ENCODE measurements at places on chromosomes 2 and 18. TPM values are rescaled to one million over a fixed set of nuclear protein-coding genes. Genes with fewer than 3 reads are reported as not detected.

DNA sequence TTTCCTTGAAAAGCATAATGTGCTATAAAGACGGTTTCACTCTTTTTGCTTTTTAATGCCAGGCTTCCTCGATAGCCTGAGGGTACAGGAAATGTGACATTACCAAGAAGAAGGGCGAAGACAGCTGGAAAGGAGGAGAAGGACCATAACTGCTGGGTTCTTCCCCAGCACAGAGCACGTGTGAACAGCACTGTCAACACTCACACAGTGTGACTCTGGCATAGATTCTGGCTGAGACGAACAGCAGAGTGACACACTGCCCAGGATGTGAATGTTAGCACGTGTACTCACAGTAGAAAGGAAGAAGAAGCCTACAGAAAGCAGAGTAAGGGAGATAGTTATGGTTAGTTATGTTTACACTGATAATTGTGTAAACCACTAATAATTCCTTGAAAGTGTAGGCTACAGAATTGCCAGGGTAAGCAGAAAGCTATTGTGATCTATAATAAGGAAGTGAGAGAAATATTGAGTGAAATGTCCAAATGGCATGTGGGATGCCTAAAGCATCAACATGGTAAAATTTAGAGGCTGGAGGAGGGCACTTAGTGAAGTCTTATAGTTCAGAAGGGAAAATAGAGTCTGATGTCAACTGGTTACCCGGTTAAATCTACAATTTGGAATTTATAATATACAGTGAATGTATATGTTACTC lies 198.2 kb downstream of the DLGAP1 start:
- no peak for DNase-seq

DNA sequence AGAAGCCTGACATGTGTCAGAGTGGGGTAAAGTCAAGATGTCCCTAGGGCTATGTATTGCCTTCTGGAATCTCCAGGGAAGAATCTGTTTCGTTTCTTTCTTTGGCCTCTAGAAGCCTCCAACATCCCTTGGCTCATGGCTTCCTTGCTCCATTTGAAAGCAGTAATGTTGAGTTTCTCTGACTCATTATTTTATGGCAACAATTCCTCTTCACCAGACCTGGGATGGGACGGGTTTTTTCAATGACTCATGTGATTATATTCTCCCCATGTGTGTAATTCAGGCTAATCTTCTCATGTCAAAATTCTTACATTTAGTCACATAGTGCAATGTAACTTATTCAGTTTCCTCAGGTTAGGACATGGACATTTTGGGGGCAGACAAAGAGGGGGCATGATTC lies 1038.6 kb downstream of the CBLN2 start:
- DNase-seq, result no peak

GRCh38 chr2:202387608-202388342 lies 11.6 kb downstream of the BMPR2 start:
- DNase-seq, result no peak

DNA sequence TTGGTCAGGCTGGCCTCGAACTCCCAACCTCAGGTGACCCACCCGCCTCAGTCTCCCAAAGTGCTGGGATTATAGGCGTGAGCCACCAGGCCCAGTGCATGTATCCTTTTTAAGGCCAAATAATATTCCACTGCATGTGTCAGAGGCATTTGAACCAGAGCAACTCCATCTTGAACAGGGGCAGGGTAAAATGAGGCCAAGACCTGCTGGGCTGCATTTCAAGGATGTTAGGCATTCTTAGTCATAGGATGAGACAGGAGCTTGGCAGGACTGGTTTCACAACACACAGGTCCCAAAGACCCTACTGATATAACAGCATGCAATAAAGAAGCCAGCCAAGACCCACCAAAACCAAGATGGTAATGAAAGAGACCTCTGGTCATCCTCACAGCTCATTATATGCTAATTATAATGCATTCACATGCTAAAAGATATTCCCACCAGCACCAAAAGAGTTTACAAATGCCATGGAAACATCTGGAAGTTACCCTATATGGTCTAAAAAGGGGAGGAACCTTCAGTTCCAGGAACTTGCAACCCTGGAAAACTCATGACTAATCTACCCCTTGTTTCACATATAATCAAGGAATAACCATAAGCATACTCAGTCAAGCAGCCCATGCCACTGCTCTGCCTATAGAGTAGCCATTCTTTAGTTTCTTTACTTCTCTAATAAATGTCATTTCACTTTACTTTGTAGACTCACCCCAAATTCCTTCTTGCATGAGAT lies 204.6 kb downstream of the RAB3GAP1 start:
- no peak for DNase-seq

DNA sequence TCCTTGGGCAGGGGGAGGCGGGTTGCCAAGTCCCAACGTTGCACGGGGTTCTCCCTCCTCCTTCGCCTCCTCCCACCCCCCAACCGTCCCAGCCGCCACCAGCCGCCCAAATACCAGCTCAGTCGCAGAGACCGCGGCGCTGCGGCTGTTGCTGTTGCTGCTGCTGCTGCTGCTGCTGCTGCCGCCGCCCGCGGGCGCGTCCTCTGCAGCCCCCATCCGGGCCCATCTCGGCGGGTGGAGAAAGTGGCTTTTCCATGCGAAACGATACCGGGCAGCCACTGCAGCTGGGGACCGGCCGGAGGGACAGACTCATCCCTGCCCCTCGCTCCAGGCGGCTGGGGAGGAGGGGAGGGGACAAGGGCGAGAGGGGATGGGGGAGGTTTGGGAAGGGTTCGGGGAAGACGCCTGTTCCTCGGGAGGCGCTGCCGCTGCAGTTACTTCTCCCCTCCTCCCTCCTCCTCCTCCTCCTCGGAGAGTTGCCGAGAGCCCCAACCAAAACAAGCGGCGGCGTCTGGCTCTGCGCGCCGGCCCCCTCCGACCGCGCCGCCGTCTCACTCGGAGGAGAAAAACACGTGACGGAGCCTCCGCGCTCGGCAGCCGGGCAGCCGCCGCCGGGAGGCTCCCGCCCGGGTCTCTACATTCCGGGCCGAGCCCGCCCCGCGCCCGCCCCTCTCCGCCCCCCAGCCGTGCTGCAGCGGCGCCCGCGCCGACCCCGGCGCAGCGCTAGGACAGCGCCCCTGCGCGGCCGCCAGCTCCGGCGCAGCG lies at the start of gene IRS1:
Gene IRS1 (minus strand): TSS at position 610 of the 765 bp plus-strand sequence. CDS start 1,082 bp downstream, outside the sequence.
- peak; percentile 82 for DNase-seq

- DNase-seq, result no peak
Observed at GRCh38 chr2:154623819-154624218, 74.7 kb upstream of the KCNJ3 start.

GRCh38 chr18:79487183-79487800 lies 91.6 kb downstream of the NFATC1 start:
- peak; percentile 69 for DNase-seq

GRCh38 chr2:85010404-85010803 lies 39.4 kb downstream of the KCMF1 start:
- no peak for DNase-seq

GRCh38 chr2:26691881-26692278 lies 642 bp upstream of the KCNK3 start:
- no peak for DNase-seq

USP40 gene
- 23.8 TPM for total RNA-seq

PIEZO2 gene
- 0.46 TPM for total RNA-seq

IL1R2 gene
- total RNA-seq, result 1.0 TPM

MAP3K19 gene
- not detected for total RNA-seq

MYO5B gene
- 5.2 TPM for total RNA-seq
